Right ventricle myocardium superior (tissue), 1 donor: ENCODE measurements at places on chromosomes 2 and 18.

DNA sequence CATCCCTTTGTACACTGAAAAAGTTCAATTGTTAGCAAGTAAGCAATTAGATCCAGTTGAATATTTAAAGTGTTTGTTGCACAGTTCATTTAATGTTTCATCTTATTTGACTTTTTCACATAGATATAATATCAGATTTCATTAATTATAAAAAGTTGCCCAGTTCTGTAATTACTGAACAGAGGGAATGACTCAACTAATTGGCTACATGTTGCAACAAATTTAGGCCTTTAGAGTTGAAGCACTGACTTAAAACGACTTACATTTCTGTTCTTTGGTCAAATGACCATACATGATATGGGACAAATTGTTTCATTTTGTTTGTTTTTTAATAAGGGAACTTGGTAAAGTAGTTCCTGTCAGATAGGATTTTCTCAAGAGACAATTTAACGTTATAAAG is 68.5 kb upstream of the FAM117B start:
- no peak for DNase-seq

- DNase-seq: no peak
Observed at GRCh38 chr2:16212321-16212720, 272.0 kb downstream of the MYCN start.

DNA sequence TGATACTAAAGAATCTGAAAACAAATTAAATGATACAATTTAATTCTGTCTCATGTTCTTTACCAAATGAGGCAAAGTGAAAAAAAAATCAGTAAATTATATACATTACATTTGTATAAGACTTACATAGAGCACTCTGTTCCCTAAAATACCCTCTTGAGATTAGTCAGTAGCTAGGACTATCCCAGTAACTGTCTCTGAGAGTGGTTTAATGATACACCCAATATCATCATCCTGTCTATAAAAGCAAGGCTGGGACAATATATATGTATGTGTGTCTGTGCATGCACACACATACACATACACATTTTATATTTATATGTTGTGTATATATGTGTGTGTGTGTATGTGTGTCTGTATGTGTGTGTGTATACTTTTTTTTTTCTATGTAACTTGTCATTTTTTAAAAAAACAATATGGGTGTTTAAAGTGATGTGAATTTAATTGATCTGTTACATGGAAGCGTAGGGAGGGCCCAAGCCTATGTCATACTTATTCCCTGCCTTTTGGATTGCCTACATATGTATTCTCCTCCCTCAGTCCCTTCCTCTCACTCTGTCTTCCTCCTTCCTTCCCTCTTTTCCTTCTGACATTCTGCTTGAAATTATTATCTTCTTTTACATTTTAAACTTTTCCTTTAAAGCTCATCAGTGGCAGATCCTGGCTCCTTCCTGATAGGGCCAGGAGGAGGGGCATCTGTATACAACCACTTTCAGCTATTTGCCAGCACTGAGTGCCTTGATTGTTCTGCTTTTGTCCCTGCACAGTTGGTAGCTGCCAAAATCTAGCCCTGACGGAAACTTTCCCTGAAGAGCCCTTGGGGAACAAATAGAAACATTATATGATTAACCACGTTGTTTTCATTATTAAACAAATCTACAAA is 6.8 kb downstream of the ASXL3 start:
- DNase-seq: no peak

DNA sequence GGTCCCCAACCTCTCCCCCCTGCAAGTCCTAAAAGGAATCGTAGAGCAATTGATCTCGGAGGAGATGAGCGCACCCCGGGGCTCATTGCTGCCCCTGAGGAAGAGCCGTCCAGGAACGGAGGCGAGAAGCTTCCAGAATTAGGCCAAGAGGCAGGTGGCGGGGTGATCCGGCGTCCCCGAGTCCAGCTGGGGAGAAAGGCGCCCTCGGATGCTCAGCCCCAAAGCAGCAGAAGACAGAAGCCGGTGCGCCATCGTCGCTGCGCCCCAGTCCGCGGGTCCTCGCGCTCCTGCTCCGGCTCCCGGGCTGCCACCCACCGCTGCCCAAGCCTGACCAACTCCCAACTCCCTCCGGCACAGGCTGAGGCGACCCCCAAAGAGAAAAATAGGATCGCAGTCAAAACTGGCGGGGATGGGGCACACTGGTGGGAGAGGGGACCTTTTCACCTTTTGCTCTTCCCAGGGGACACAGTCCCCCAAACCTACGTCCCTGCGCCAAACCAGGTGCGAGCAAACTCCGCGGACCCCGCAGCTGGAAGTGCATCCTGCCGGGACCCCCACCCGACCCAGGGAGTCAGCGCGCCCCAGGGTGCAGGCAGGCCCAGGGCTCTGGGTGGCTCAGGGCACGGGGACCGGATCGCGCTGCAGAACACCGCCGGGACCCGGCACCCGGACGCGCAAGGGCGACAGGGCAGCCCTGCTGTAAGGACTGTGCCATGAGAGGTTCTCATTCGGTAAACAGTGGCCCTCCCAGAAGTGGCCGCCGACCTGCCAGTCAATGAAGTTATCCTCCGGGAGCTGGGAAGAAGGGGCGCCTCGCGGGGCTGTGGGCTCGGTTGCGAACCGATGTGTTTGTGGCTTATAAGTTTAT is 8.4 kb upstream of the MEIS1 start:
- no peak for DNase-seq

GRCh38 chr18:22921772-22922171 is 11.4 kb upstream of the RBBP8 start:
- no peak for DNase-seq

- no peak for DNase-seq
Observed at GRCh38 chr2:86314125-86314524, 23.3 kb downstream of the REEP1 start.

GRCh38 chr2:24724111-24724775 is 68.9 kb downstream of the PTRHD1 start:
- DNase-seq: no peak
